ENCODE measurements at places on chromosomes 5 and 9.

DNA sequence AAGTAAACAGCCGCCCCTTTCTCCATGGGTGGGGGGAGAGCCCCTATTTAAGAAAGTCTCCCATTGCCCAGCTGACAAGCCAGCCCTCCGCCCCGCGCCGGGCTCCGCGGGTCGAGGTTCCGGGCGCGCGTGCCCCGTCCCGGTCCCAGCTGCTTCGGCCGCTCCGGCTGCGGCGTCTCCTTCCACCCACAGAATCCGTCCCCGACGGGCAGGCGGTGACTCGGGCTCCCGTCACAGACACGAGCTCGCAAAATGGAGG is 223 bp downstream of the NR3C1 start:
- no peak for DNase-seq

DNA sequence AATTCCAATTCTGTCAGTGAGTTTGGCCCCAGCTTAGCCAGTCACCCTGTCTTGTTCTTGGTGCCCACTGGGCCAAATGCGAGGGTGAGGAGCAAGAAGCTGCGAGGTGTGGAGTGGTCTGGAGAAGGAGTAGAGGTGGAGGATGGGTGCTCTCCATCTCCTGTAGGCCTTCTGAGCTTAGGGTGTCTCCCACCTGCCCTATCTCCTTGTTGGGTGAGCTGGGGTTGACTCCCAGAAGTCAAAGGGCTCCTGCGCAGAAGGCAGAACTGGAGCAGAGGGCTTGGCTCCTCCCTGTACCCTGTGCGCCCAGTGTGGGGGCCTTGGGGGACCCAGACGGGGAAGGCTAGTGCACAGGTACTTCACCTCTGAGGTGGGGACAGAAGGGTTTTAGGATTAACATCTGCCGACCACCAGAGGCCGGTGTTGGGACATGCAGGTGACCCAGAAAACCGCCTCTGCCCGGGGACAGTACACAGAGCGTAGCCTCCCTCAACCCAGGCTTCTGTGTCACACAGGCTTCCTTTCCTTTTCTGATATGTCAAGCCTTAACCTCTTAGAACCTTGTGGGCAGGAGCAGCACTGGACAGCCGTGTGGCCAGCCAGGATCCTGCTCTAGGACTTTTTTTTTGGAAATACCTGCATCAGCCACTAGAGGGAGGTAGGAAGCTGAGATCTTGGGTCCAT is 16.9 kb downstream of the IL5 start:
- DNase-seq, result no peak

DNA sequence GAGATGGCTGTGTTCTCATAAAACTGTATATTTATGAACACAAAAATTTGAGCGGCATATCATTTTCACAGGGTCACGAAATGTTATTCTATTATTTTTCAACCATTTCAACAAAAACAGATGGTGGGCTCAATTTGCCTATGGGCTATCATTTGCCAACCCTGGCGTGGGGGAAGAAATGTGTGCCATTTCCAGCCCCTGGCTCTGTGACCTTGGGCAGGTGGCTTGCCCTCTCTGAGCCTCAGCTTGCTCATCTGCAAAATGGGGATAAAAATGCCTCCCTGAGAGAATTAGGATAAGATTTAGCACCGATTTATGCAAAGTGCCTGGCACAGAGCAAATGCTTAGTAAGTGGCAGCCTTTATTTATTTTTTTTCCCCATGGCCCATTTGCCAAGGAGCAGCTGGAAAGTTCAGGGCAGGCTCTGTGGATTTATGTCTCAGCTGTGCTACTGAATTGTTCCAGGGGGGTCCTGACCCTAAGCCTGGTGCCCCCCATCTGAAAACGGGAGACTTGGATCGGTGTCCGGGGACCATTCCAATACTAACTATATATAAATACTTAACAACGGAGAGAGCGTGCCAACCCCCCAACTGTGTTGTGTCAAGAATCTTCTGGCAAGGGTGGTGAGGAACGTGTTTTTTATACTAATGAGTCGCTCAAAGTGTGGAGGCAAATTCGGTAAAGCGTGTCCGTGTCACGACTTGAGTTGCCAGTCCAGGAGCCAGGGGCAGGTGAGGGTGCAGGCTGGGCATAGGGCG is 34.5 kb downstream of the HRH2 start:
- no peak for DNase-seq

GRCh38 chr9:125495172-125496119 is 211.6 kb downstream of the MAPKAP1 start:
- no peak for DNase-seq

DNA sequence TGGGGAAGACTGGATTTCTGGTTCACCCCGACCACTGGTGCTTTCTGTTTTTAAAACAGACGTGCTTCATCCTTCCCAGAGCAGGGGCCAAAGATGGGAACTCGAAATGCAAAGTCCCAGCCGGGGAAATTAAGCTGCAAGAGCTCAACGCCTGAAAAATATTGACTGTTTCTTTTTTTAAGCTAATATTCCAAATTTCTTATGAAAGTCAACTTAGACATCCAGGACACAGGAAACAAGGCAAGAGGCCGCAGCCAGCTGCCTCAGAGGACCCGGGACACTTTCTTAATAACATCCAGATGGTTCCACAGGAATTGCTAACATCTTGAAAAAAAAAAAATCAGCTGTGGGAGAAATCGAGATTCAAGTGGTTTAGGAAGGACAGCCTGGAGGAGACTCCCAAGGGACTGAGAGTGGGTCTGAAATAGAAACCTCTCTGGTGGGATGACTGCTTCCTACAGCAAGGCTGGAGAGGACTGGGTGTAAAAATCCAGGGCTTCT is 144.9 kb downstream of the FGF1 start:
- DNase-seq, result no peak

All from pulmonary artery endothelial cell (primary cell).